ENCODE measurements at places on chromosomes 13 and 19. TPM values are rescaled to one million over a fixed set of nuclear protein-coding genes. Genes with fewer than 3 reads are reported as not detected.
A peak's percentile ranks its signal among the peaks of the same experiment; 100 is the strongest.

The LAIR1 gene
- total RNA-seq: not detected

The ZNF560 gene
- not detected for total RNA-seq

GRCh38 chr13:113404723-113405471 is 41.0 kb upstream of the GRTP1 start:
- no peak overlapping the region for H3K4me3 ChIP-seq
- DNase-seq: no peak
- no peaks in the 10 kb centered on the region for H3K36me3 ChIP-seq
- no peak overlapping the region for H3K27ac ChIP-seq
- H3K4me1 ChIP-seq: no peaks in the 10 kb centered on the region

DNA sequence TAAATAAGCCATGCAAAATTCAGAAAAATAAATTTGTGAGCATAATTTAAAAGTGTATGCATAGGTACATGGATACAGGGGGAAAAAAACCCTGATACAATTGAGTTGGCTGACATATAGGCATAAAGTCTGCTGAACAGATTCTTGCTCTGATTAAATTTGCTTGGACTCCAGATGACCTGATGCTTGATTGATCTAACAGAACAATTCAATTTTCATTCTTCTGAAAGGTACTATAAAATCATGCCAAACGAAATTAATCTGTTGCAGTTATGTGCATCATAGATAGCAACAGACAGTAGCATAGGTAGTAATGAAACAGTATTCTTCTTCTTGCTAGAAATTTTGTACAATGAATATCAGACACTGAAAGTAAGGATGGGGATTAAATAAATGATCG is 578.2 kb upstream of the SLITRK6 start:
- H3K36me3 ChIP-seq: no peaks in the 10 kb centered on the region
- no peaks in the 10 kb centered on the region for H3K27me3 ChIP-seq
- no peak overlapping the region for H3K4me3 ChIP-seq
- DNase-seq: no peak
- H3K27ac ChIP-seq: no peak overlapping the region
- no peaks in the 10 kb centered on the region for H3K4me1 ChIP-seq

- no peak for DNase-seq
- no peak overlapping the region for H3K27ac ChIP-seq
- H3K4me3 ChIP-seq: no peak overlapping the region
- H3K4me1 ChIP-seq: no peaks in the 10 kb centered on the region
Observed at GRCh38 chr13:109684084-109684823, 102.1 kb downstream of the IRS2 start.

DNA sequence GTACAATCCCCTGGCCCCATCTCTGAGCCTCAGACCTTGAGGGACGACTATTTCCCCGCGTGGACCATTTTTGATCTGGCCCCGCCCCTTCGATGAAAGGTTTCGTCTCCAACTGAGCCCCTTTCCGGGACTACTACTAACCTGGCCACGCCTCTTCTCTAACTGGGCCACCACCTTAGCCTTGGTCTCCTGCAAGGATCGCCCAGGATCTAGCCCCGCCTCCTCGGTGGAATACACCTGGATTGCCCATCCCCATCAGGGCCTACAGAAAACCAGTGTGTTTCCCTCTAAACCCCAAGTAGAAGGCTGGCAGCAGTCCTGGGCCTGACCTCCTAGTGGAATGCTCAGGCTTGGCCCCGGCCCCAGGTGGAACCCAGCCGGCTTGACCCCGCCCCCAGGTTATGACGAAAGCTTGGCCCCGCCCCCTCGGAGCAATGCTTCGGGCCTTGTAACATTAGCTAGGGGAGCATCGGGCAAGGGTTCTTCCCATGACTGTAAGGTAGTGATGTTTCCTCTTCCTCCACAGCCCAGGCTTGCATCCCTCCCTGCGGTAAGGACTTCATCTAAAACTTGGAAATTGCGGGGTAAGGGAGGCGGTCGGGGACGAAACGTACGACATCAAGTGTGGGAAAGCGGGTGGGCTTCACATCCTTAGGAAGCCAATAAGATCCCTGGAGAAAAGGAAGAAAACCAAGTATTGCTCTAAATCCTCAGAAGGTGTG is 9.1 kb downstream of the SPACA6 start:
- peaks cover 12% of the 10 kb centered on the region for H3K4me1 ChIP-seq
- peak overlapping the region; percentile 90 for H3K27ac ChIP-seq
- H3K27me3 ChIP-seq: no peaks in the 10 kb centered on the region
- DNase-seq: peak; percentile 80
- no peaks in the 10 kb centered on the region for H3K36me3 ChIP-seq

GRCh38 chr13:106001443-106001842 is 534.0 kb downstream of the EFNB2 start:
- H3K4me3 ChIP-seq: no peak overlapping the region
- H3K27ac ChIP-seq: no peak overlapping the region
- DNase-seq: no peak
- H3K36me3 ChIP-seq: no peaks in the 10 kb centered on the region
- H3K4me1 ChIP-seq: peaks cover 19% of the 10 kb centered on the region

GRCh38 chr13:42354241-42355091 is 82.5 kb downstream of the AKAP11 start:
- DNase-seq: peak; percentile 8
- H3K27me3 ChIP-seq: no peaks in the 10 kb centered on the region
- no peaks in the 10 kb centered on the region for H3K4me1 ChIP-seq
- H3K4me3 ChIP-seq: no peak overlapping the region
- no peaks in the 10 kb centered on the region for H3K36me3 ChIP-seq
